NCI-H345 (cell line): ENCODE measurements at places on chromosomes 16 and 17.

DNA sequence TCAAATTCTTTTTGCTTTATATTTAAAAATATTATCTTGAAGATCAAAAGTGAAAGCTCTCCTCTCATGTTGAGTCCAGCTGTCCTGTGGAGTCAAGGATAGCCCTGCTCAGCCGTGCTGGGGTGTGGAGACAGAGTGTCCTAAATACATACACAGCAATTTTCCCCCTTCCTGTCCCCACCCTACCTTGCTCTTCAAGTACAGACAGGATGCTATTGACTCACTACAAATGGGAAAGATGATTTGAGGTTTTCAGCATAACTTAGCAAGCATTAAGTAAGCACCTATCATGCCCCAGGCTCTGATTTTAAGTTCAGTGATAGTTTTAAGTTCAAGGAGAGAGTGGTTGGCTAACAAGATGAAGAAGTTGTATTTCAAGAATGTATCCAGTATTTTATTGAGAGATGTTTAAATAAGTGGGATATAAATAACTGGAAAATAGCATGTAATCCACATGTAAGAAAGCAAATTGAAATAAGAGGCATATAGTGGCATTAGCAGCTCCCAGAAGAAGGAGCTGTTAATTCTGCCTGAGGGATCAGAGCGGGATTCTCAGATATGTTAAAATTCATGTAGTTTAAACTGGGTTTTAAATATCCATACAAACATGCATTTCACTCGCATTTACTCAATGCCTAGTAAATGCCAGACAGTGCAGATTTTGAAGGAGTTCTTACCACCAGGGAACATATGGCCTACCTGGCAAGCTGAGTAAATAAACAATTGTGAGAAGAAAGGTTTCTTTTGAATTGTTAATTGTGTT lies 183.5 kb upstream of the ANKFN1 start:
- DNase-seq: no peak

- no peak for DNase-seq
Measured at GRCh38 chr16:69111216-69111875, 5.9 kb downstream of the HAS3 start.

- no peak for DNase-seq
Measured at GRCh38 chr16:46690281-46691178, 1.1 kb downstream of the ORC6 start.

- no peak for DNase-seq
Measured at GRCh38 chr17:34248511-34249024, 6.5 kb upstream of the CCL2 start.

GRCh38 chr16:4788489-4788889 lies 344 bp upstream of the SEPTIN12 start:
- no peak for DNase-seq

DNA sequence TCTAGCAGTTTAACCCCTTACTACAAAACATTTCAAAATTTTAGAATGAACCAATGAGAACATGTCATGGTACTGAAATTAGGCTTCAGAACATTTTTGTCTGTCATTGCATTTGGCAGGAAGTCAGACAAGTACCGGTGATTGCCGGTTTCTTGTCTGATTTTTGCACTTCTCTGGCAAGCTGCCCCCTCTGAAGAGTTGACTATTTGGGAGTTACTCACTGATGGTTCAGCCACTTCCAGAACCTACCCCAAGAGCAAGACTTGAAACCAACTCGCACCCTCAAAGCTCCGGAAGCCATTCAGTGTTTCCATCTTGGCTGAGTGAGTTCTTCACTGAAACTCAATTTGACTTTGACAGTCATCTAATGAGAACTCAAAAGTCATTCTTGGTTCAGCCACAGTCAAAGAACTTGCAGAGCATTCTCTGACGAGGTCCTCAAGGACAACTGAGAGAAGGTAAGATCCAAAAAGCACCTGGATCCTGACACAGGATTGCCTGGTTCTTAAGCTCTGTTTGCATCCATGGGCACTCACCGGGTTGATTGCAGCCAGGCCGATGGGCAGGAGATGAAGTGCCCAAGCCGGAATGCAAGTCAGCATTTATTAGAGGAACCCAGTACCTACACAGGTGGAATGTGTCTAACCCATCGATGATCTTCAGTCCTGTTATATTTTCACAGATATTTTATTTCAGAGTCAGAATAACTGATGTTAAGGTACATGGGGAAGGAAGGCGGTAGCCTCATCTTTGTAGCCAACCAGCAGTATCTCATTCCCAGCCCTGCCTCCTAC lies 93.6 kb downstream of the USP22 start:
- DNase-seq: no peak

GRCh38 chr16:57145046-57146021 lies 40.5 kb downstream of the PSME3IP1 start:
- no peak for DNase-seq

GRCh38 chr16:89104303-89104702 lies 10.7 kb downstream of the ACSF3 start:
- no peak for DNase-seq

- no peak for DNase-seq
Measured at GRCh38 chr17:35486920-35487732, 38.6 kb upstream of the SLFN13 start.

- no peak for DNase-seq
Measured at GRCh38 chr17:74530831-74531150, 484 bp downstream of the CD300LB start.

DNA sequence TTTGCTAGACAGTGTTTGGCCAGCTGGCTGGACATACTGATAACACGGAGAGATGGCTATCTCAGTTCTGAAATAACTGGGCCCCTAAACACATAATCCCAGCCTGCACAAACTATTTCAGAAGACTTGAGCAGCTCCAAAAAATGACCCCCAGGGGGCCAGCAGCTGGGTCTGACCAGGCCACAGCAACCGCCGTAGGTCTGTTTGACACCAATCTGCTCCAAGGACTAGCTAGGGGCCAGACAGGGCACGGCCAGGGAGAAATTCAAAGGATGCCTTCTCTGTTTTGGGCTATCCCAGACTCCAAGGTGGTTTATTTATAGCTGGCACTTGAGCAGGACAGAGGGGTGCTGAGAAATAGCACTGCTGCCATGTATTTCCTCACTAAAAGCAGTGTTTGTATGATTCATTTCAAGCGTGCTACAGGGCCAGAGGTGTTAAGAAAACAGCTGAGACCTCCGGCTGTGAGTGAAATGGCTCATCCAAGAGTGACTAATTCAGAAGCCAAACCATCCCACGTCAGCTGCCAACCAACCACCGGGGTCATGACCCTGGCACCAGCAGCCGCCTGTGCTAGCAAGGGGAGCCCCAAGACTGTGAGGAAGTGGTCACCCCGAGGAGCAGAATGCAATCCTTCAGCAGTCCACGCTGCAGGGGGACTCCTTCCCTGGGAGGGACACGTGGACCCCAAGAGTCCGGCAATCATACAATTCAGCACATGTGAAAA lies 5.7 kb downstream of the GGA2 start:
- peak; percentile 17 for DNase-seq

- no peak for DNase-seq
Measured at GRCh38 chr16:58087209-58087913, 41.8 kb downstream of the CFAP20 start.

DNA sequence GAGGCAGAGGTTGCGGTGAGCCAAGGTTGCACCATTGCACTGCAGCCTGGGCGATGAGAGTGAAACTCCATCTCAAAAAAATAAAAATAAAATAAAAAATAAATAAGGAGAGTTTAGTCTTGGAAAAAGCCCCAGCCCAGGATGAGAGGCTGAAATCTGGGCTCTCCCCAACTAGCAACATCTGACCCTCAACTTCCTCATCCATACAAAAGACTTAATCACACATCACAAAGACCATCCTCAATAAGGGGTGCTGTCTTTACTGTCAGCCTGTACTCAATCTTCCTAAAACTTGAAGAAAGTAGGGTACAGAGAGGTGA lies 11.4 kb upstream of the SLC4A1 start:
- no peak for DNase-seq

DNA sequence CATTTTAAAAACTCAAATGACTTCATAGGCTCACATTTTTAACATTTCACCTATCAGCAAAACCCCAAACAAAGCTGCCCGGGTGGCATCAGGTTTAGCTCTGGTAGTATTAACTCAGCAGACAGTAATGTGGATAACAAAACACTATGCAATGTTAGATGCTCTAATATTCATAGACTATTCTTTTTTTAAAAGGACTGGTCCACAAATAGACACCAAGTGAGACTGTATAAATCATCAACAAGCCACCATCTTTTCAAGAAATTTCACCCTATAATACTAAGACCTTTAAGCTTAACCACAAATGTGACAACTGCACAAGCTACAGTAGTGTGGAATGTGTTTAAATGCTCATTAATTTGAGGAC lies 20.2 kb downstream of the SNN start:
- DNase-seq: no peak

DNA sequence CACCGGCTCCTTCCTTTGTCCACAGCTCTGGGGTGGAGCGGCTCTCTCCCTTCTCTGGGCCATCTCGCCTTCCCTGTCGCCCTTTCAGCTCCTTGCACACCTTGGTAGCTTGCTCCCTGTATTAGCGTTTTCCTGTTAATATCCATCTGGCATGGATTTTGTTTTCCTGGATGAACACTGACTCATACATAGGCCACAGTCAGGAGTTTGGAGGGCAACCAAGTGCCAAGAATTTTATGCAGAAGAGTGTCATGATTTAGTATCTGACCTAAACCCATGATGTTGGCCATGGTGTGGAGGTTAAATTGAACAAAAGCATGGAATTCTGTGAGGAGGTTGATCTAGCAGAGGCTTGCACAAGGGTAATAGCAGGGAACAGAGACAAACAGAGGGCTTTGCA lies 180.9 kb downstream of the AIPL1 start:
- DNase-seq: no peak

DNA sequence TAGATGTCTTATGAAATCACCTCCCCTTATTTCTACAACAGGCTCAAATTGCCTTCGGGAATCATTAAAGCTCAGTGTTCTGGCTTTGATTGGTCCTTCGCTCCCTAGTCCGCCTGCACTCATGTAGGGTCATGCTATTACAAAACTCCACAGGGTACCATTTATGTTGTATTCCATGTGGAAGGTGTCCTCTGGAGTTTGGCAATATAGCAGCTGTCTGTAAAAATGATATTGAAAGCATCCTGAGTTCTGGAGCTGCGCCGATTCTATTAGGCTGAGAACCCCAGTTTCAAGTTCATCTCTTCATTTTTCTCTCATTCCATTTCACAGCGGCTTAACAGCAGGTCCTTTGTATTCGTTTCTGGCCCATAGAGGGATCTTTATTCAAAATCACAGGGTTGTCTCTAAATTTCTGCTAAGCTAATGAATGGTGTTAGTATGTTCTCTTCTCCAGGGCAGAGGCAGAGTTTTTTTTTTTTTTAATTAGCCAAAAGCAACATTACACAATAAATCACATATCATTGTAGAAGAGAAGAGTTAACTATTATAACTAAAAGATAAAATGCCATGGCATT lies 71.9 kb upstream of the TEKT1 start:
- DNase-seq: no peak

DNA sequence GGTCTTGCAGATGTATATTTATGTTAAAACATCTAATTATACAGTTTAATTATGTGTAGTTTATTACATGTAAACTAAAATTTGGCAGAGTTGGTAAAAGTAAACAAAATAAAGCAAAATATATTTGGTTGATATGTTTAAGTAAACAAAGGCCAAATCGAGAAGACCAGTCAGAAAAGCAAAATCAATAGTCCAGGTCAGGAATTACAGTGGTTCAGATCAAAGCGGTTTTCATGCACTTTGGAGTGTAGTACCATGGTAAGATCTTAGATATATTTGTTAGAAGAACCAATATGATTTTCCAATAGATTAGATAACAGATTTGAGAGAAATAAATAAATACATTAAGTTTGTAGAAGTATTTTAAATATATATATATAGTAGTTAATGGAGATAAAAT lies 1421.6 kb upstream of the CDH8 start:
- DNase-seq: no peak

DNA sequence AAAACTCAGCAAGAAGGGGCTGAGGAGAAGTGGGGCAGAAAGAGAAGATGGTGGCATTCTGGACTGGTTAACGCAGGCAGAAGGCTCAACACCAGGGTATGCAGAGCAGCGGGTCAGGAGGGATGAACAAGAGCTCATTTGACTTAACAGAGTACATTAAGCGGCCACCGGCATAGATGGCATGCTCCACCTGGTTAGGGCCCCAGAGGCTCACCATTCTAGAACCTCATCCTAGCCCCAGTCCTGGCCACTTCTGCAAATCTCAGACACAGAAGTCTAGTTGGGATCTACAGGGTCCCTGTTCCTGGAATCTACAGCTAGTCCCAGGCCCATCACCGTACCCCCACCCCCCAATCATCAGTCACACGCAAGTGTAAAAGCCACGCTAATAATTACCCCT lies 1.7 kb upstream of the MYO1C start:
- no peak for DNase-seq

DNA sequence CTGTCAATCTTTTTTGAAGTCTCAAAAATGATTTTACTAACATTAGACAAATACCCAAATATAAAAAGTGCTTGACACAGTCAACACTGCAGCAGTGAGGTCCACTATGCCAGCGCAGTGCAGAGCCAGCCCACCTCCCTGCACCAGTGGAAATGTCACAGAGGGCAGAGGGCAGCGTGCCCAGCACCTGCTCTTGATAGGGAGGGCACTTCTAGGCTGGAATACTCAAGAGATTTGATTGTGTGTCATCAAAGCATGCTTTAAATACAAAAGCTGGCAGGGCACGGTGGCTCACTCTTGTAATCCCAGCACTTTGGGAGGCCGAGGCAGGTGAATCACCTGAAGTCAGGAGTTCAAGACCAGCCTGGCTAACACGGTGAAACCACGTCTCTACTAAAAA lies 136.0 kb downstream of the ANKRD11 start:
- no peak for DNase-seq

DNA sequence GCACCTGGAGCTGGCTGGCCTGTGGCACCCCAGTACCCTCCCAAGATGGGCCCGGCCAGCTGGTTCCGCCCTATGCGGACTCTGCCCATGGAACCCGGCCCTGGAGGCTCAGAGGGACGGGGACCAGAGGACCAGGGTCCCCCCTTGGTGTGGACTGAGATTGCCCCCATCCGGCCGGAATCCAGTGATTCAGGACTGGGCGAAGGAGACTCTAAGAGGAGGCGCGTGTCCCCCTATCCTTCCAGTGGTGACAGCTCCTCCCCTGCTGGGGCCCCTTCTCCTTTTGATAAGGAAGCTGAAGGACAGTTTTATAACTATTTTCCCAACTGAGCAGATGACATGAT lies 12.0 kb downstream of the TBX21 start:
- DNase-seq: no peak
